Posterior vena cava (tissue), 2 donors: ENCODE measurements at places on chromosomes 11 and 22. TPM values are rescaled to one million over a fixed set of nuclear protein-coding genes. Genes with fewer than 3 reads are reported as not detected.

The P2RX6 gene
- 0.19 TPM for total RNA-seq

The KIF18A gene
- total RNA-seq: 1.7 TPM

The CRYBB3 gene
- not detected for total RNA-seq

The MAPK11 gene
- total RNA-seq: 11.6 TPM

The GSTT2B gene
- 13.1 TPM for total RNA-seq

The ASPHD2 gene
- total RNA-seq: 0.67 TPM

DNA sequence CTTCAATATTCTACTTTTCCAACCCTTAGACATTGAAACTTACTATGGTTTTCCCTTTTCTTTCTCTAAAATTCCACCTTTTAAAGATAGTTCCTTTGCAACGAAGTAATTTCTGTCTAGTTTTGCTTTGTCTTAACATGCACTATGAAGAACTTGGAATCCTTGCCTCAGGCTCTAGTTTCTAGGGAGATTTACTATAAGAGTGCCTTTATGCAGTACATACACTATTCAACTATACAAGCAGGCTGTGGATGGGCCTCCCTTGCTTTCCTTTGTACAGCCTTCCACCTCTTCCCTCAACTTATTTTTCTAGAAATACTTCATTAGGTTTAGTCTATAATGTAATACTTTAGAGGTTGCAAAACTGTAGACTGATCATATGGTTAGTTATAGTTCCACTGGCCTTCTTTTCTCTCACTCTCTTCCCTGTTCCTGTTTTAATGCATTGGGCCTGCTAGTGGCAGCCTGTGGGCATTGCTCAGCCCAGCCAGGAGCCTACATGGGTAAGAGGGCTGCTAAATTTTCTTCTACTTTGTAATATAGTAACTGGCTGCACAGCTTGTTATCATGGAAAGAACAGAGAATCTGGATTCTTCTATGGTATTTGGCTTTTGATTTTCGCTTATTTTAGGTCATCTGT, 100.2 kb downstream of the C11orf87 start:
- no peak for DNase-seq

DNA sequence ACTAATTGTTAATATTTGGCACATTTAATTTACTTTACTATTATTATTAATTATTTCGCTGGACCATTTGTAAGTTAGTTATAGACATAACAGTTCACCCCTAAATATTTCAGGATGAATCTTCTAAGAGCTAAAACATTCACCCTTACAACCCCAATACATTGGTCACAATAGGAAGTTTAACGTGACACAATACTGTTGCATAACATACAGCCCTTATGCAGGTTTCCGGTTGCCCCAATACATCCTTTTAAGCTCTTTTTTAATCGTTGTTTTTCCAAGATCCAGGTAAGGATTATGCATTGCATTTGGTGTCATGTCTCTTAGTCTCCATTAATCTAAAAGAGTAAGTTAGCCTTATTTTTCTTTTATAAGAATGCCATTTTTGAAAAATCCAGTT, 71.2 kb downstream of the HSD17B12 start:
- no peak for DNase-seq

DNA sequence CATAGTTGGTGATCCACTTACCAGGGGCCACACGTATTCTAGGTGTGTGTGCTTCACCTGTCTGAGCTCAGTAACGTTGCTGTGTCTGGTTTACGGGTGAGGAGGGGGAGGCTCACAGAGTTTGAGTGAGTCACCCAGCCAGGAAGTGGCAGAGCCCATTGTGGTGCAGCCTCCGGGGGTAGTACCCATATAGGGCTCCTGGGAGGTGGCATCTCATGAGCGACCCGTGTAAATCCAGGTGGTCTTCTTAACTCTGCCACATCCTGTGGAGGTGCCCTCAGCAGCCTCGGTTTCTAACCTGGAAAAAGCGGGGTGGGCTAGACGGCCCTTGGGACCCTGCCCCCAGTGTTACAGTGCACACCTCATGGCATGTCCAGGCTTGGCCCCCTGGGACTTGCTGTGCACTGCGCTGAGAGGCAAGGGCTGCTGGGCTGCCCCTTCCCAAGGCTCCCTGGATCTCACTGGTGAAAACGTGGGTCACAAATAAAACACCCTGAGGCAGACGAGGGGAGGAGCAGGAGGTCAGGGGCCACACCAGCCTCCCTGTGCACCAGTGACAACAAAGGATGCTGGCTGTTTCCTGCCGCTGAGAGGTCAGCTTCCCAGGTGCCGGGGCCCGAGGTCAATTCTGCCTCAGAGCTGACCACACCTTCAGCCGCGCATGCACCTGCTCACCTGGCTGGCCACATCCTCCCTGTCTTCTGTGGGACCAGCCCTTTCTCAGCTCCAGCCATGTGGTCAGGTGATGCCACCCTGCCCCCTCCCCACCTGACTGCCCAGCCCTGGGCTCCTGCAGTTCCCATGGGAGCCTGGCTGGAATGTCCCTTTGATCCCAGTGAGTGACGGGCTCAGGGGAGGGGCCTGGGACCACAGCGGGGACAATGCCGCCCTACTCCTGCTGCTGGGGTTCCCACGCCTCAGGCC, 305.1 kb downstream of the CTTN start:
- DNase-seq: peak; percentile 66

DNA sequence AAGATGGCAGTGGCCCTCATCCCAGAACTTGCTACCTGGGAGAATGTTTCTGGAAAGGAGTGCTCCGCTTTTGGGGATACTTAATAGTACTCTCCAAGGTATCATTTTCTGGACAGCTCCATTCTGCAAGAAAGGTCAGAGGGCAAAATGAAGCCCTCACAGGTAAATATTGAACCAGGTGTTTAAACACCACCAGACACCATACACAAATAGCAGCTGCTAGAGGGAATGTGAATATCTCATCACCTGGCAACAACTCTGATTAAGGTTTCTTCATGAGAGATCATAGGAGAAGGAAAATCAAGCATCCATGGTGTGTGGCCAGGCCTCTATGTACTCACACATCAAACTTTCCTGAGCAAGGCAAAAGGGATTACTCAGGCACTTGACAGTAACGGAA, 226.1 kb upstream of the FAT3 start:
- no peak for DNase-seq

DNA sequence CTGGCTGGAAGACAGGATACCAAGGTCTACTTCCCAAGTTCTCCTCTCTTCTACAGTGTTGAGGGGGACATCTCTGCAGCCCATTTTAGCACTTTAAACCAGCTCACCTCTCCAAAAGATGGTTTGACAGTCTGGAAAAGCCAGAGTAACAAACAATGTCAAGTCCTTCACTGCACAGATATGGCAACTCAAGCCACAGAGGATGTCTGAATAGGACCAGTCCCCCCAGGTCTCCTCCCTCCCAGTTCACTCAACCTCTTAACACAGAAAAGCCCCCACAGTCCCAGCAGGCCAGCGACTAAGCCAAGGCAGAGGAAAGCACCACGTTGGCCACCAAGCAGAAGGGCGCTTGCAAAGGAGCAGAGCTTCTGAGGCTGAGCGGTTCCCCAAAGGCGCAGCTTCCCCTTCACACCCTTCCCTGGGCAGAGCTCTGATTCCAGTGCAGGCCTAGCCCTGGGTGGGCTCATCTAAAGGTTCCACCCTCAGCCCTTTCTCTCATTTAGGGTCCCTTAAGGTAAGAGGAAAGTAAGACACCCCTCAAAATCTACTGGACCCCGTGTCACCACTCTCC, 62.7 kb downstream of the PAK1 start:
- DNase-seq: no peak

- no peak for DNase-seq
Observed at GRCh38 chr11:18280438-18281045, 14.5 kb downstream of the SAA1 start.

GRCh38 chr22:38305471-38306448, 11.5 kb downstream of the CSNK1E start:
- DNase-seq: no peak
